ENCODE measurements at places on chromosomes 3 and 15.

DNA sequence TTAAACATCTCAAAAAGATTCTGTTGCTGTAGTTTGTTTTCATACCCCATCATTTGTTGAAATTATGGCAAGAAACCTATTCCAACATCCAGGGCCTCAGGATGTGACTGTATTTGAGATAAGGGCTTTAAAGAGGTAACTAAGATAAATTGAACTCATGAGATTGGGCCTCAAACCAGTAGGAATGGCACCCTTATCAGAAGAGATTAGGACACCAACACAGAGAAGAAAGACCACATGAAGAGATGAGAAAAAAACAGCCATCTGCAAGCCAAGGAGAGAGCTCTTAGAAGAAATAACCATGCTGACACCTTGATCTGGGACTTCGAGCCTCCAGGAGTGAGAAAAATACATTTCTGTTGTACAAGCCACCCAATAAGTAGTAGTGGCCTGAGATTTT lies 157.7 kb downstream of the CGGBP1 start:
- no peak for DNase-seq

GRCh38 chr3:195005251-195005620 lies 265.7 kb downstream of the XXYLT1 start:
- DNase-seq: no peak

GRCh38 chr3:117898722-117899522 lies 1135.7 kb downstream of the IGSF11 start:
- no peak for DNase-seq

DNA sequence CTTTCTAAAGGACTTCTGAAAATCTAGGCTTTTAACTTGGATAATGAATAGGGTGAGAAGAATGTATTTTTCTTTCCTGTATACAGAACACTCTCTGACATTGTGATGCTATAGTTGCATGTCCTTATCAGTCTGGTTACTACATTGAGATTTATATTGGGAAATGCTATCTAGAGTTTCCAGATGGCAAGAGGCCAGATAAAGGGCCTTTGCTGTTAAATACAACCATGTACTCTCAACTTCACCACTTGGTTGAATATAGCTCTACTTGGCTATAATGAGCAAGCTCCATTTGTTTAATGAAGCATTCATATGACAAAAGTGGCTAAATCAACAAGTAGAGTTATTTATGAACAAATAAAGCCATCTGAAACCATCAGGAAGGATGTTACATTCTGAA lies 91.0 kb downstream of the IGSF11 start:
- DNase-seq: no peak

GRCh38 chr3:57393977-57394376 lies 101.5 kb upstream of the ASB14 start:
- DNase-seq: no peak

DNA sequence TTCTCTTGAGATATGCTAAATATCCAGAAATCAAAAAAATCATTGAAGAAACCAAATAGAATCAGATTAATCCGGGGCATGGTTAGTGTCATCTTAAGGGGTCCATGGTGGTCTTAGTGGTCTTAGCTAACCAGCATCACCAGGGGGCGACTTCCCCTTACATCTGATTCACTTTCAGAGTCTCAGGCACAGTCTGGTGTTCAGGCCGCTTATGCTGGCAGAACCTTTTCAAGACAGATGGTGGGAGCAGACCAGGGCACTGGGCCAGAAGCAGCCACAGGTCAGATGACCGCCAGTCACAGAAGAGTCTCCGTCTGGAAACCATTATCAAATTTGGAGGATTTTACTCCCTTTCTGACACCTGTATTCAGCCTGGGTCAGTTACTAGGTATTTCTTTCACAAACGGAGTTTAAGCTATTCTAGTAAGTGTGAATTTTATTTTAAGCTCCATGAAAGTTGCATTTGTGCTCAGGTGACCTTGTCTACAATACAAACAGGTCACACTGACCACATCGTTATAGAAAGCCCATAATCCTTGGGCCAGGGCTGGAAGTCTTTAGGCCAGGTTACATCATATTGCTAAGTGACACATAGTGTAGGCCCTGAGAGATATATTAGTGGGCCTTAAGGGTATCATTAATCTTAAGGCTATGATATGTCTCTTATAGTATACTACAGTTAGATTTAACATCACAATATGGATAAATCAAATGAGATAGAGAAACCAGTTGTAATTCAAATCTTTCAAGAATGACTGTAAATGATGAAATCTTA lies 365.5 kb downstream of the GBE1 start:
- no peak for DNase-seq

DNA sequence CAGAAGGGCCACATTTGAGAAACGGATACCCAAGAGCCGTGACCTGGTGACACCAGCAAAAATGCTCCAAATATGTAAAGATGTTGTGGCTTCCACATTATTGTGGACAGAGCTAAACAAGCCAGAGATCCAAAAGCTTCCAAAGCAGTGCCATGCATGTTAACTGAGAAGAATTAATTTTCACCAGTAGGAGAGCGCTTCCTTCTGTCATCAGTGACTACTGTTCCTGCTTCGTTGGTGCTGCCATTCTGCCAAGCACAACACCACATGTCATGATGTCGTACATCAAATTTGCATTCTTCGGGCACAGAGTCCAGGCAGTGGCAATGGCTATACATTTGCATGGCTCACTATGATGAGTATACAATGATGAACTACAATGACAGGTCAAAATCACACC lies 19.1 kb upstream of the CHST2 start:
- DNase-seq: no peak

GRCh38 chr15:55253580-55253979 lies 36.0 kb downstream of the RAB27A start:
- no peak for DNase-seq
